ENCODE measurements at places on chromosomes 5 and 9. TPM values are rescaled to one million over a fixed set of nuclear protein-coding genes. Genes with fewer than 3 reads are reported as not detected.

HMCN2 gene
- total RNA-seq = 0.04 TPM

C9orf57 gene
- total RNA-seq = not detected

CXXC5 gene
- 26.5 TPM for total RNA-seq

GRIN3A gene
- total RNA-seq = not detected

FSD1L gene
- 2.9 TPM for total RNA-seq

ZNF454 gene
- total RNA-seq = not detected

ARHGEF37 gene
- 0.82 TPM for total RNA-seq

CAMK2A gene
- total RNA-seq = 0.87 TPM

CDO1 gene
- 0.09 TPM for total RNA-seq

WWC1 gene
- total RNA-seq = 92.8 TPM

IFNA2 gene
- not detected for total RNA-seq
